ENCODE measurements at places on chromosomes 3 and 15.

- DNase-seq, result no peak
These were observed 81.8 kb upstream of the SNRPA1 start for GRCh38 chr15:101376615-101377395.

GRCh38 chr3:54133196-54133595 is 10.8 kb downstream of the CACNA2D3 start:
- no peak for DNase-seq

- DNase-seq, result no peak
These were observed 332.2 kb upstream of the GBE1 start for GRCh38 chr3:82093641-82094040.

DNA sequence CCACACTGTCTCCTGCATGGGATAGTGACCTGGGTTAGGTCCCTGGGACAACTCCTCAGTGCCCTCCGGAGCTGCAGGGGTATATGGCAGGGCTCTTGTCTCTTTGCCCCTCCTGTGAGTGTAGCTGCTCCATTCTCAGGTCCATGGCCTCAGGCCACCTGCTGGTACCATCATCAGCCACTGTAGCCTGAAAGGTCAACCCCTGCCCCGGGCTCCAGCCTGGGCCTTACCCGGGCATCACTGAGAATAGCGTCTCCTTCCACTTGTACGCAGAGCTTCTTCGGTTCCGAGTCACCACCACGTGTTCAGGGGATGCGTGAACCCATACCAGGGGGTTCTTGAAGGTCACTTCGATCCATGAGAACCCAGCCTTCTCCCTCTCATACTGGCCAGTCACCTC is 13.8 kb downstream of the ITIH4 start:
- no peak for DNase-seq

DNA sequence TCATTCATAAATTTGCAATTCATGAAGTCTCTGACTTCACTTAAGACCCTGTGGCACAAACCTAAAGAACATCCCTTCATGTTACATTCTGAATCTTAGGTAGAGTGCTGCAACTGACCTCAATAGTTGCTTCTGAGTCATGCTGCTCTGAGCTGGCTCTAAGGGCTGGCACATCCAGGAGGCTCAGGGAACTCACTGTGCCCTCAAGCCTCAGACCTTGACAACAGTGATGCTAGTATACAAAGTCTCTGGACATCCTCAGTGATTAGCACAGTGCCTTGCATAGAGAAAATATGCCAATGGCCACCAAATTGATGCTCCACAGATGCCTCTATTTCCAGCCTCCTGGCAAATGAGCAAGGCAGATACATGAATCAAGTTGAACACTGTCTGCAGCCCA is 740.9 kb upstream of the LMCD1 start:
- no peak for DNase-seq

- peak; percentile 3 for DNase-seq
These were observed 14.7 kb downstream of the PGBD4 start for GRCh38 chr15:34116620-34117019.

GRCh38 chr3:144775551-144775950 is 803.9 kb downstream of the DIPK2A start:
- no peak for DNase-seq
